ENCODE measurements at places on chromosomes 3 and 15. TPM values are rescaled to one million over a fixed set of nuclear protein-coding genes. Genes with fewer than 3 reads are reported as not detected.

GRCh38 chr3:193680220-193680619, 87.2 kb downstream of the OPA1 start:
- no peak overlapping the region for H3K27ac ChIP-seq
- no peaks in the 10 kb centered on the region for H3K36me3 ChIP-seq
- H3K4me3 ChIP-seq = no peak overlapping the region
- peaks cover 4% of the 10 kb centered on the region for H3K4me1 ChIP-seq
- H3K27me3 ChIP-seq = no peaks in the 10 kb centered on the region

CAND2 gene
- 2.6 TPM for polyA plus RNA-seq

GRCh38 chr3:37054370-37054769, 61.1 kb downstream of the MLH1 start:
- no peaks in the 10 kb centered on the region for H3K27me3 ChIP-seq
- H3K36me3 ChIP-seq = peaks cover 4% of the 10 kb centered on the region
- H3K4me3 ChIP-seq = no peak overlapping the region
- H3K27ac ChIP-seq = peak overlapping the region; percentile 94

VEPH1 gene
- 0.77 TPM for polyA plus RNA-seq

GRCh38 chr3:193053046-193053435, 135.4 kb upstream of the MB21D2 start:
- H3K27ac ChIP-seq = no peak overlapping the region
- H3K36me3 ChIP-seq = no peaks in the 10 kb centered on the region
- DNase-seq = no peak
- no peaks in the 10 kb centered on the region for H3K27me3 ChIP-seq
- no peak overlapping the region for H3K4me3 ChIP-seq
- H3K4me1 ChIP-seq = peaks cover 3% of the 10 kb centered on the region

DNA sequence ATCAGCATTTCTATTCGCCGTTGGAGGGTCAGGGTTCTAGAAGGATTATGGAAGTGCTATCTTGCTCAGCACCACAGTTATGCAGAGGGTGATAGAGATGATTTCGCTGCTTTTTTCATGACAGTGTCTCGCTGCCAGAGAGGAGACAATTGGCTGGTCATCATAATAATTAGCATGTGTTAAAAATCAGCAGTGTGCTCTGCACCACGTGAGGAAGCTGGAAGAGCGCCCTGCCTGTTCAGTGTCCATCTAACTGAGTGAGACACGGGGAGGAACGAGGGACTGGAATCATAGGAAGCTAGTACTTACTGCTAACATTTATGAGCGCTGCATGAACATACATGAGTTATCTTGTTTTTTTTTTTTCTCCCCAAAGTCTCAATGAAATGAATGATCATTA, 116.2 kb upstream of the PLAAT1 start:
- no peaks in the 10 kb centered on the region for H3K27me3 ChIP-seq
- H3K4me3 ChIP-seq = no peak overlapping the region
- no peaks in the 10 kb centered on the region for H3K36me3 ChIP-seq
- no peak overlapping the region for H3K27ac ChIP-seq

- peak overlapping the region; percentile 81 for H3K4me3 ChIP-seq
- H3K4me1 ChIP-seq = no peaks in the 10 kb centered on the region
- H3K27me3 ChIP-seq = no peaks in the 10 kb centered on the region
- DNase-seq = peak; percentile 84
Measured at GRCh38 chr3:127673191-127674100, 694 bp downstream of the ABTB1 start.

GRCh38 chr3:119809249-119810017, 27.5 kb downstream of the NR1I2 start:
- no peak overlapping the region for H3K27ac ChIP-seq
- no peak for DNase-seq
- no peaks in the 10 kb centered on the region for H3K4me1 ChIP-seq
- no peaks in the 10 kb centered on the region for H3K36me3 ChIP-seq
- H3K27me3 ChIP-seq = no peaks in the 10 kb centered on the region

GRCh38 chr3:107367353-107367752, 9.9 kb upstream of the CCDC54 start:
- H3K4me3 ChIP-seq = no peak overlapping the region
- no peaks in the 10 kb centered on the region for H3K36me3 ChIP-seq
- peaks cover 1% of the 10 kb centered on the region for H3K4me1 ChIP-seq
- no peak overlapping the region for H3K27ac ChIP-seq

- H3K27ac ChIP-seq = no peak overlapping the region
- no peaks in the 10 kb centered on the region for H3K36me3 ChIP-seq
- no peak overlapping the region for H3K4me3 ChIP-seq
- DNase-seq = no peak
- no peaks in the 10 kb centered on the region for H3K27me3 ChIP-seq
Measured at GRCh38 chr3:136728918-136729317, 23.3 kb downstream of the STAG1 start.

ZNF620 gene
- 12.3 TPM for polyA plus RNA-seq

DNA sequence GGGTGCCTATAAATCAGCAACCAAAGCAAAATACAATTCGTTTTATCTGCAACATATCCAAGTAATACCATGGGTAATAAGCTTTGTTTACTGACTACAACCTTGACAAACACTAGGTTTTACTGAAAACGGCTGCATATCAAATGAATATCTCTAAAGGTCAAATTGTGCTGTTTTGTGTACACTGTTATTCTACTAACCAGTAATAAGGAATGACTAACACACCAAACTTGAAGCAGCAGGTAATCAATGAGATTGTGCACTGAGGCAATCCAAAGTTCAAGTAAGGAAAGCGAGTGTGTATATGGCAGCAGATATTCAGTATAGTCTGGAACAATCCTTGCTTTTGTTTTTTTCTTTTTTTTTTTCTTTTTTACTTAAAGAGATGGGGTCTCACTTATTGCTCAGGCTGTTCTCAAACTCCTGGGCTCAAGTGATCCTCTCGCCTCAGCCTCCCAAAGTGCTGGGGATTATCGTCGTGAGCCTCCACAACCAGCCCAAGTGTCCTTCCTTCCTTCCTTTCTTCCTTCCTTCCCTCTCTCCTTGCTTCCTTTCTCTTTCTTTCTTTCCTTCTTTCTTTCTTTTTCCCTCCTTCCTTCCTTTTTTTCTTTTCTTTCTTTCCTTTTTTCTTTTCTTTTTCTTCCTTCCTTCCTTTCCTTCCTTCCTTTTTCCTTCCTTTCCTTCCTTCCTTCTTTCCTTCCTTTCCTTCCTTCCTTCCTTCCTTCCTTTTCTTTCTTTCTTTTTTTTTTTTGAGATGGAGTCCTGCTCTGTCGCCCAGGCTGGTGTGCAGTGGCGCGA, 34.9 kb downstream of the AP3S2 start:
- H3K27ac ChIP-seq = no peak overlapping the region
- H3K4me3 ChIP-seq = no peak overlapping the region
- H3K4me1 ChIP-seq = no peaks in the 10 kb centered on the region

MYO5C gene
- polyA plus RNA-seq = 1.8 TPM

GRCh38 chr3:161893972-161894371, 397.4 kb downstream of the OTOL1 start:
- H3K27ac ChIP-seq = no peak overlapping the region
- no peak for DNase-seq
- H3K36me3 ChIP-seq = no peaks in the 10 kb centered on the region

DNA sequence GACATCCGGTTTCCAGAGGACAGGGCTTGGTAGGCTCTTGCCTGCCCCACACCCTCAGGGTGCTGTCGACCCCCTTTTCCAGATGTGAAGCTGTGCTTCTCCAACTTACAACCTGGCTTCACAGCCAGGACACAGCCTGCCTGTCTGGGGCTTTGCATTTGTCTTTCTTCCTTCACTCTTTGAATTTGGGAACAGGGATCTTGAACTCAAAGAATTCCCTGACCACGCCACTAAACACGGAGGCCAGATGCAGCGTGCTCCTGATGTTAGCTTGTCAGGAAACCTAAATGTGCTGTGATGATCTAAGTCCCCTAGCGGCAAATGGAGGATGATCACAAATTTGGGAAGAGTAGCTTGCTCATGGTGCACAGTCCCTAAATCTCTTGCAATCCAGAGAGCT, 244.8 kb upstream of the RGMA start:
- no peaks in the 10 kb centered on the region for H3K4me1 ChIP-seq
- no peak overlapping the region for H3K4me3 ChIP-seq
- H3K27ac ChIP-seq = no peak overlapping the region
- H3K36me3 ChIP-seq = no peaks in the 10 kb centered on the region

DNA sequence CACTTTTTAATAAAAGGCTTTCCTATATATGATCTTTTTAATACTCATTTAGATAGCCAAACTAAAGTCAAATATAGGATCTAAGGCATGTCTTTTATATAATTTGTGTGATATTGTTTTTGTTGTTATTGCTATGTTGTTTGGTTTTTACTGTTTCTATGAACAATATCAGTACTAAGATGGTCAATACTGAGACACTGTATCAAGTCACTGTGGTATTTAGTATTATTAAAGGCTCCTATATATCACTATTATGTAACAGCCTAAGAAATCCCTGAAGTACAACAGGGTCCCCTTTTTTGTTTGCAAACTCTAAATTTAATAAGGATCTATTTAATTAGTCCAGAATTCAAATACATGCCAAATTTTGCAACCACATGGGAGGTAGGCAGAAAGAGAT, 61.9 kb downstream of the TBC1D5 start:
- H3K27ac ChIP-seq = no peak overlapping the region
- no peaks in the 10 kb centered on the region for H3K36me3 ChIP-seq
- DNase-seq = no peak

GRCh38 chr3:163218336-163218735, 1721.7 kb downstream of the OTOL1 start:
- no peak for DNase-seq
- H3K27me3 ChIP-seq = no peaks in the 10 kb centered on the region
- H3K36me3 ChIP-seq = no peaks in the 10 kb centered on the region

DNA sequence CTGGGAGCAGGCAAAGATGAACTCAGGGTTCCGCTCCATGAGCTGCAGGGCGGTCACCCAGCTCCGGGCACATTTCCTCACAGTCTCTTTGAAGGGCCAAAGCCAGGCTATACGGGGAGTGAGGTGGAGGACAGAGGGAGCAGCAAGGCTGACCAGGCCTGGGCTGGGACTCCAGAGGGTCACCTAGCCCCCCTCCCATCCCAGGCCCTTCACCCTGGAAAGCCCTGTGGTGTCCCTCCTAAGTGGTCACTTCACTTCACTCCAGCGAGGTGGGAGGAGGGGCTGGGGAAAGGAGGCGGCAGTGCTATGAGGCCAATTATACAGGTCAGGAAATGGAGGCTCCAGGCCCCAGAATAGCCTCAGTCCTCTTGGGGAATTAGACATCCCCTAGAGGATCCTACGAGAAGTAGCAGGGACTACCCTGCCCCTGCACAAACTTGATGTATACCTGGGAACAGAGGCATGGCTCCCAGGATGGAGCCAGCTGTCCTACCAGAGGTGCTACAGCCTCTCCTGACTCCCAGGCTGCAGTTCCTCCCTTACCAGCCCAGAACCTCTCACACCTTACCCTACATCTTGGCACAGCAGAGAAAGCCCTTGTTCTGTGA, 5.7 kb downstream of the MAN2C1 start:
- H3K36me3 ChIP-seq = peaks cover 7% of the 10 kb centered on the region
- H3K27me3 ChIP-seq = no peaks in the 10 kb centered on the region
- DNase-seq = no peak
- H3K4me3 ChIP-seq = no peak overlapping the region

DNA sequence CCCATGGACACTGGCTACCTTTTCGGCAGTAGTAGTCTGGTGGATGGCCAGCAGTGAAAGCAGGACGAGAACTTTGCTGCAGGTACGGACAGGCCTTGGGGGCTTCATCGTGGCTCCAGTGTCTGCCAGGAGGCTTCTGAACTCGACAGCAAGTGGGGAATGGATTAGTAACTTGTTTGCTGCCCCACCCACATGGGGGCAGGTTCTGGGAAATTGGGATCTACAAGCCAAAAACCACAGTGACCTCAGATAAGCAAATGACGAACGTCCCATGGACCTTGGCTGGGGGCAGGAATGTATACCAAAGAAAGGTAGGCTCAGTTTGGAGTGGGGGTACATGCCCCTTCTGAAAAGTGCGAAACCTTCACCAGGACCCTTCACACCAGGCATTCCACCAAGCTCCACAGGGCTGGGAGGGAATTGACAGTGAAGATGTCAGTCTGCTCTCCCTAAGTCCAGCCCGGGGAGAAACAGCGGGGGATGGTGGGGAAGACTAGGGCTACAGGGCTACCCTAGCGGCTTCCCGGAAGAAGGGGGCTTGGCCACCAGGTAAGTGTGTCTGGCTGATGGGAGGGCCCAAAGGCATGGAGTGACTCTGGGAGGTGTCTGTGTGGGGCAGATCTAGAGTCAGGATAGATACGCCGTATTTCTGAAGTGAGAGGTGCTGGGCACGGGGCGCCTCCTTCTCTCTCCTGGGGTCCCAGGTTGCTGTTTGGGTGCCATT, at the start of gene ITIH4:
TSS of gene ITIH4 (minus strand) at position 138 of the 724 bp plus-strand sequence. CDS start at position 108, 30 bp downstream.
- H3K27me3 ChIP-seq = no peaks in the 10 kb centered on the region
- H3K36me3 ChIP-seq = no peaks in the 10 kb centered on the region
- DNase-seq = no peak

DNA sequence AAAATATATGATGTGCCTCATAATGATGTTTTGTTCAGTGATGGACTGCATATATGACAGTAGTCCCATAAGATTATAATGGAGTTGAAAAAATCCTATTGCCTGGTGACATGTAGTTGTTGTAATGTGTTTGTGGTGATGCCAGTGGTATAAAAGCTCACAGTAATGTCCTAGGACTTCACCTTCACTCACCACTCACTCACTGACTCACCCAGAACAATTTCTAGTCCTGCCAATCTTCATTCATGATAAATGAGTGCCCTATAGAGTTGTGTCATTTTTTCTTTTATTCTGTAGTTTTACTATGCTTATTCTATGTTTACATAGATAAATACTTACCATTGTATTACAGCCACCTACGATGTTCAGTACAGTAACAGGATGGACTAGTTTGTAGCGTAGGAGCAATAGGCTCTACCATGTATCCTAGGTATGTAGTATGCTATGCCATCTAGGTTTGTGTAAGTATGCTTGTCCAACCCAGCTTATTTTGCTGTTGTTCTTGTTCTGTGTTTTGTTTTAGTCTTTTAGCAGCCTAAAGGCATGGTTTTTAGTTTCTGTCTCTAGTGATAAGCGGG, 88.5 kb upstream of the LRRFIP2 start:
- peaks cover 4% of the 10 kb centered on the region for H3K36me3 ChIP-seq
- no peak overlapping the region for H3K4me3 ChIP-seq
- no peak for DNase-seq
- H3K27me3 ChIP-seq = no peaks in the 10 kb centered on the region
- no peak overlapping the region for H3K27ac ChIP-seq

GOLGA6A gene
- not detected for polyA plus RNA-seq

PLCH1 gene
- polyA plus RNA-seq = 0.08 TPM

DNA sequence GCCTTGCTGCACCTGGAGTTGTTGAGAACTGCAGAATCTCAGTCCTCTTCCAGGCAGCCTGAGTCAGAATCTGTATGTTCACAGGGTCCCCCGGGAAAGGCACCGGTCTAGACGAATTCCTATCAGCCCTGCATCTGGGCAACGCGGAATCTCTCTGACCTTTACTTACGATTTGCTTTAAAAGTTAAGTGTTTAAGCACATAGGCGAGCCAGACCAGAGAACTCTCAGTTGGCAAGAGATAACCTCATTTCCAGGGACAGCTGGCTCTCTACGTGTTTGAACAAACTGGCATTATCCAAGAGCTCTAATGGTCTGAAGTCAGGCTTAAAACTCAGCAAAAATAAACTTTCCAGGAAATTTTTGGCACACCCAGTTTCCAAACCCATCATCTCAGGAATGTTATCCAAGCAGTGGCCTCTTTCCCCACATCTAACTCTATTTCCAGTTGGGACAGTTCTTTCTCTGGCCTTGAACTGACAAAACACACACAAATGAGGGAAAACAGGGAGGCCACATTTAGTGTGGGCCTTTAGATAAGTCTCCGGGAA, 53.4 kb downstream of the HES1 start:
- no peaks in the 10 kb centered on the region for H3K4me1 ChIP-seq
- no peak overlapping the region for H3K27ac ChIP-seq
- H3K4me3 ChIP-seq = no peak overlapping the region
- H3K36me3 ChIP-seq = no peaks in the 10 kb centered on the region
- DNase-seq = peak; percentile 52

PRKCD gene
- 30.8 TPM for polyA plus RNA-seq

- peaks cover 3% of the 10 kb centered on the region for H3K4me1 ChIP-seq
- H3K36me3 ChIP-seq = peaks cover 1% of the 10 kb centered on the region
- H3K27ac ChIP-seq = no peak overlapping the region
- DNase-seq = no peak
Measured at GRCh38 chr15:77484994-77485393, 64.3 kb downstream of the HMG20A start.

PPP1R2 gene
- polyA plus RNA-seq = 50.0 TPM

Data from aorta (tissue), 5 donors.